CD4-positive, alpha-beta T cell treated with Interleukin-4 for 1 hour (primary cell): ENCODE measurements at places on chromosomes 2 and 18.

GRCh38 chr2:150438041-150438440, 49.4 kb downstream of the RND3 start:
- no peak for DNase-seq

DNA sequence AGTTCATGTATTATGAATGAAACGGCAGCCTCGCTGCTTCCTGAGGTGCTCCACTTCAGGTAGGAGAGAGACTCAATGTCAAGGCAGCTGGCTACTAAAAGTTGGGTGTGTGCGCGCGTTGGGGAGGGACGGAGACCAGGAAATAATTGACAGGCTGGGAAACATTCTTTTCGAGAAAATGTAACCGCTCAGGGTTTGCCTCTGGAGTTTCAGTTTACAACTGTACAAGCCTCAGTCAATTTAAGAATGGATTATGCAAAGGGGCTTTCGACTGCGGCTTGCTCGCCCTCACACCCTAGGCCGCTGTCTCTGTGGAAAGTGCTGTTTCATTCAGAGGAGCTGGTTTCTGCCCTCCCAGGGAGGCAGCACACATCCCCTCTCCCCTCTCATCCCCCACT, 4.4 kb upstream of the SPRED2 start:
- no peak for DNase-seq

DNA sequence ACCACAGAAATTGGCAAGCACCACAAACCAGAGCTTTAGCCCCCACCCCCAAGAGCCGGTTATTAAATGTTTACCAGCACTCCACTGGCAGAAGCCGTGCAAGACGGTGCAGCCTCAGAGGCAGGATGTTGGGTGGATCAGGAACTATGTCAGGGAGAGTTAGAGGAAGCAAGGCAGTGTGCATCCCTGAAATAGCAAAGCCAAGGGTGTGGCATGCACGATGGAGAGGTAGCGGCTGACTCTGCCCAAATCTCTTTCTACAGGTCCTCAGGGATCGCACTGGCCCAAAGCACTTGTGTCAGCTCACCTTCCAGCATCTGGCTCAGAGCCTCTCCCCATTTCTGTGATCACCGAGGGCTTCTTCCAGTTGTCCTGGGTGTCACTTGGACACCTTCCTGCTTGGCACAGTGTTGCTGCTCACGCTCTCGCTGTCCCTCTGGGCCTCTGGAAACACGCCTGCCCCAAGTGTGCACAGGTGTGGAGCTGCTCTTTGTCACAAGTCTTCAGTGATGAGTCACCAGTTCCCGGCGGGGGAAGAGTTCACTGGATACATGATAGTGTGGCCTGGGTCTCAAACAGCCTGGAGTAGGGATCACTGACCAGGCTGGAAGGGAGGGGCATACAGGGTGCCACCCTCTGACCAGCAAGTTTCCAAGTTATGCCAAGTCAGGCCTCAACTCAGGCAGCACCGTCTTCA, 17.3 kb upstream of the B3GNT7 start:
- DNase-seq = no peak

GRCh38 chr2:24203029-24203786, 28.4 kb downstream of the FAM228A start:
- DNase-seq = no peak

GRCh38 chr2:33225350-33225749, 251.1 kb upstream of the RASGRP3 start:
- no peak for DNase-seq

DNA sequence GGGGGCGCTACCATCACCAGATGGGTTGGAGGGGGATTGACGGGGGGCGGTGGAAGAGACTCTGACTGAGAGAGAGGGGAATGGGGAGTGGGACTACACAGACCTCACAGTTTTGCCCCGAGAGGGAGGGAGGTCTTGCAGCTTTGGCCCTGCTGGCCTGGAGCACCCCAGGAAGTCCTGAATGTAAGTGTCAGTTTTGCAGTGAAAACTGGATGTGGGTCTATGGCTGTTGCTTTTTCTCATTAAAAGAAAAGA, 2.4 kb downstream of the TCF7L1 start:
- DNase-seq = no peak
